Activated naive CD8-positive, alpha-beta T cell treated with anti-CD3 and anti-CD28 coated beads for 36 hours (primary cell): ENCODE measurements at places on chromosomes 13 and 19.

DNA sequence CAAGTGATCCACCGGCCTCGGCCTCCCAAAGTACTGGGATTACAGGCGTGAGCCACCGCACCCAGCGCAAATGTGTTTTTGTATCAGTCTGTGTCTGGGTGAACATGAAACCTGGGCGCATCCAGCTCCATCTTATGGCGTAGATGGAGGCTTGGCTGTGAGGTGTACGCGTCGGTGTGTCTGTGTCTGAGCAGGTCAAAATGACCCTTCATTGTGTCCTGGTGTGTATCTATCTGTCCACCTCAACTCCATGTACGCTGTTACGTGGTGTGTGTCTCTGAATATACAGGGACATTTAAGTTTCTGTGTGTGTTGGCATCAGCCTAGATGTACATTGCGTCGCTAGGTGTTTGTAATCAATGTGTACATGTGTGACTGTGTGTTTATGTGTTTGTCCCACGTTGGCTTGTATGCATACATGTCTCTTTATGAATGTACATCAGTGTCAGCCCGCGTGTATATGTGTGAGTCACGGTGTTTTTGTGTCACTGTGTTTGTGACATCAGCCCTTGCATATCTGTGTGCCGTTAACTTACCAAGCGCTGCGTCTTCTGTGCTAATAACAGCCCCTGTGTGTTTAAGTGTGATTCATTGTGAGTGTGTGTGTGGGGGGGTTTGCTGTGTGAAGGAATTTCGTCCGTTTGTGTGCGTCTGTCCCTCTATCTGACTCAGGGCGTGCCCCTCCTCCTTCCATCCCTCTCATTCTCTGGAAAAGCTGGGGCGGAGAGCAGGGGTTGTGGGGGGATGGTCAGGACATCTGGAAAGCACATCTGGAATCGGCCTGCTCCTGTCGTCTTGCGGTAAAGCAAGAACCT, 6.4 kb downstream of the AXL start:
- peak; percentile 30 for DNase-seq

DNA sequence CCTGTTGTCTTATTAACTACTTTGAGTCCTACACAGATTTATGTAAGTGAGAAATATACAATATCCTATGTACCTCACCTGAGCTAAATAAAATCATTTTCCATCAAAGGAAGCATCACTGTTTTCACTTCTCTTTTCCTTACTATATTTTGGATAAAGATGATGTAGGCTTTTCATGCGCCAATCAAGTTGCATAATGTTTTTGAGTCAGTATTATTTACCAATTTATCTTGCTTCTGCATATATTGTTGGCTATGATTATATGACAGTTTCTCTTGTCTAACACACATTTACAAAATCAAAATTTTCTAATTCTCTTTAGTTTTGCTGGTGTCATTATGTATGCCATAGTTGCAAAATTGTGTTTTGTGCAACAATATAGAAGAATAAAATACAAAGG, 67.9 kb upstream of the FRY start:
- DNase-seq, result no peak

GRCh38 chr13:61162636-61163035, 253.0 kb downstream of the PCDH20 start:
- no peak for DNase-seq

GRCh38 chr19:2371656-2372055, 11.6 kb downstream of the TMPRSS9 start:
- DNase-seq, result no peak

DNA sequence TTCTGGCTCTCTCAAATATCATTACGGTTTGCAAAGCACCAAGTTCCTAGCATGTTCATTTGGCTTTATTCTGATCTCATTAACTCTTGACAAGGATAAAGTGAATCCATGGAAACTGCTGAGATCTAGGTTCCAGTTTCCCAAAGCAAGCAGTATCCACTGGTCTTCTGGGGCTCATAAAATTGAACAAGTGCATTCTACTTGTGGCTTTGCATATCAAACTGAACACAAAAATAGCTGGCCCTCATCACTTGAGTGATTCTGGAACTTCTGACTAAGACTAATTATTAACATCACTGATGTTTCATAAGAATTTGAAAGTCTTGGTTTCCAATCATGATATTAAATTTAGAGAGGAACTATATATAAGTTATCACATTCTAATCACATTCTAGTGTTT, 6.3 kb upstream of the KCTD12 start:
- DNase-seq, result no peak

DNA sequence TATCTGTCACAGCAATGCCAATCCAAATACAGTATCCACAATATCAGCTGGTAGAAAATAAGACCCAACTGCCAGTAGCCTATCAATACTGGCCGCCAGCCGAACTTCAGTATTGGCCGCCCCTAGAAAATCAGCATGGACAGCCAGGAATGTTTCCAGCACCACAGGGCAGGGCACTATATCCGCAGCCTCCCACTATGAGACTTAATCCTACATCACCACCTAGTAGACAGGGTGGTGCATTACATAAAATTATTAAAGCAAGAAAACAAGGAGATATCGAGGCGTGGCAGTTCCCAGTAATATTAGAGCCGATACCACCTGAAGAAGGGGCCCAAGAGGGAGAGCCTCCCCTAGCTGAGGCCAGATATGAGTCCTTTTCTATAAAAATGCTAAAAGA, 111.3 kb downstream of the ZNF486 start:
- peak; percentile 3 for DNase-seq
